NCI-H524 (cell line): ENCODE measurements at places on chromosomes 7 and 10.

- DNase-seq, result no peak
These were observed 20.0 kb downstream of the RBM17 start for GRCh38 chr10:6108631-6109443.

DNA sequence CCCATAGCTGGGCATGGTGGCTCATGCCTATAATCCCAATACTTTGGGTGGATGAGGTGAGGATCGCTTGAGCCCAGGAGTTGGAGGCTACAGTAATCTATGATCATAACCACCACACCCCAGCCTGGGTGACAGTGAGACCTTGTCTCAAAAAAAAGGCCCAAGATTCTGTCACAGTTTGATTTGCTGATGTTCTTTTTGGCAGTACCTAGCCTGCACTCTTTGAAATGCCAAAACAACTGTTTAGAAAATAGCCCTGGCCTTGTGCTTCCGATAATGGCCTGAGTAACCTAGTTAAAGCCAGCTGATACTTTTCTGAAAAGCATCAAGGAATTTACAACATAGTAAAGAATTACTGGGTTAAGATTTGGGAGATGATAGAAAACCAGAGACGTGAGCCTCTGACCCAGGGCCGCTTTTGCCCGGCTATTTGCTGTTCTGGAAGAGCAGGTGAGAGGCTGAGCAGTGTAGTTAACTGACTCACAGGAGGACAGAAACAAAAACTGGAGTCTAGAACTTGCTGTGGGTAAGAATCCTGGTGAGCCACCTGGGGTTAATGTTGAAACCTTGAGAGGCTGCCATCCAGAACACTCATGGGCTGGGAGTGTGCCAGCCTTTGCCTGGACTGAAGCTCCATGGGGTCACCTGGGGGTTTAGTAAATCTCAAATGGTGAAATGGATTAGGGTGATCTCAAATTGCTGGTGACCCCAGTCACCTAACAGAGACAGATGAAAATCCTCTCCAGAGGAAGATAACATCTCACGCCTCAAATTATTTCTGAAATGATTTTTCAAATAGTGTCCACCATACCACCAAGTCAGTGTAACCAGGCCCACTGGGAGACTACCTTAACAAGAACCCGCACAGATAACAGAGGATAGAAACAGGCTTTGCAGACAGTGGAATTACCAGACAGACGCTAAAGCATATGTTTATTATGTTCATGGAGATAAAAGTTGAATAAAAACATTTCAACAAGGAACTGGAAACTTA lies 51.8 kb downstream of the GALNT11 start:
- DNase-seq, result no peak

GRCh38 chr7:99557940-99558305 lies 519 bp upstream of the ZNF655 start:
- no peak for DNase-seq

DNA sequence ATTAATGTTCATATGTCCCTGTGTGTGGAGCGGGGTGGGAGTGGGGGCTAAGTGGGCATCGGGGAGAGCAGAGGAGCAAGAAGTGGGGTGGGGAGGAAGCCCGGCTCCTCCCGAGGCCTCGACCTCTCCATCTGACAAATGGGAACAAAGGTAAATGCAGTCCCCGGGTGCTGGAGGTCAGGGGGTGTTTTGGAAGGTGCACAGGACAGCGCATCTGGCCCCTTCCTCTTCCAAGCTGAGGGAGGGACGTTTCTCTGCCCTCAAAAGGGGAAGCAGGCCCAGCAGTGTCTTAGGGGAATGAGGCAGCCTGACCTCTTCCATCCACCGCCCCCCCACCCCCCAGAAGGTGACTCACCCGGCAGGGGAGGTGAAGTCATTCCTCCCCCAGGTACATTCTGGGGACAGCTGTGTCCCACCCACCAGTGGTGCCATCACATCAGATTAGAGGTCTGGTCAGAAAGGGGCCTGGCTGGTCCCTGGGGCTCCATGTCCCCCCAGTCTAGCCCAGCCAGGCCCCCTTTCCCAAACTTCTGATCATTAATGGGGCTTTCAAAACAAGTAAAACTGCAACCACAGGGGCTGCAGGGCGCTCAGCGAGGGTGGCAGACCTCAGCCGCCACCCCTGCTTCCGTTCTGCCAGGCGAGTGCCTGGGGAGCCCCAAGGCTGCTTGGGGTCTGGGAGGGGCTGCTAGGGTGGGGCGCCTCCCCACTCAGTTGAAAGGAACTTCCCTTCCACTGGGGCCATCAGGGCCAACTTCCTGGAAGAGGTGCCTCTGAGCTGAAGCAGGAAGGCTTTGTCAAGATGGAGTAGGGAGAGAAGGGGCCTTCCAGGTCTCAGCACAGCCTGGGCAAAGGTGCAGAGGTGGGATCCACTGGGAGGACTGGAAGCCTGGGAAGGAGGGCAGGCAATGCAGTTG lies 10.8 kb downstream of the LFNG start:
- no peak for DNase-seq

DNA sequence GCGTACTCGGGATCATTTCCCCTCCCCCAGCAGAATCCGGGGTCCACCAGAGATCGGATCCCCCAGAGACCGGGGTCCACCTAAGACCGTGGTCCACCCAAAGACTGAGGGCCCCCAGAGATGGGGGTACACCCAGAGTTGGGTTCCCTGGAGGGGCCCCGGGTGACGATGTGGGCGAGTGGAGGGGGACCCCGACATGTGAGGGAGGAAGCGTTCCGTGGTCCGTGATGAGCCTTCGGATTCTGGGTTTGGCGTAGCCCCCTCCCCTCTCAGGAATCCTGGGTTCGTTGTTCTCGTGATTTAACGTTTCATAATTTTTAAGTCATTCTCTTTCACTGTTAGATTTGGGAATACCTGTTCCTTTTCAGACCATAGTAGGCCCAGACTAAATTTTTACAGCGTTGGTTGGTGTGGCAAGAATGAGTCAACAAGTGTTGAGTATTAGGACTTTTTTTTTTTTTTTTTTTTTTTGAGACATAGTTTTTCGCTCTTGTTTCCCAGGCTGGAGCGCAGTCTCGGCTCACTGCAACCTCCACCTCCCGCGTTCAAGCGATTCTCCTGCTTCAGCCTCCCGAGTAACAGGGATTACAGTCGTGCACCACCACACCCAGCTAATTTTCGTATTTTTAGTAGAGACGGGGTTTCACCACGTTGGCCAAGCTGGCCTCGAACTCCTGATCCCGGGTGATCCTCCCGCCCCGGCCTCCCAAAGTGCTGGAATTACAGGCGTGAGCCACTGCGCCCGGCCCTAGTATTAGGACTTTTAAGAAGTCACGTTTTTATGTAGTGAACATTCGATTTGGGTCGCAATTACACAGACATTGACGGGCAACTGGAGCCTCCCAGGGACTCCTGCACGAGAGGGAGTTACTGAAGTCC lies 672 bp downstream of the GTPBP4 start:
- DNase-seq, result no peak

GRCh38 chr10:4701016-4701415 lies 125.0 kb upstream of the AKR1E2 start:
- no peak for DNase-seq

DNA sequence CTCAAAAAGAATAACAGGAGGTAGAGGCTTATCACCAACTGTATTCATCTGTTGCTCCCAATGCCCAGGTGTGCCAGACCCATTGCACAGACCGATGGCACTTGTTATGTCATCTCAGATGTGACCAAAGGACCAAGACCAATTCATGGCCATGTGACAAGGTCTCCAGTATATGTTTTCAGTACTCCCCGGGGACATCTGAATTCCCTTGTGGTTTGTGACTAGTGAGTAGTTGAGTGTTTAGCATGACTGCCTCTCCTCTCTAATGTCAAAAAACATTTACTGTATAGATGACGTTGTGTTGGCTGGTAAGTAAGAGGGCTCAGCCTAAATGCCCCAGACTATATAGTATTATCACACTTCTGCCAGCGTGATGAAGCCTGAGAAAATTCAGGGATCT lies 202.1 kb upstream of the SMIM30 start:
- no peak for DNase-seq

GRCh38 chr10:44400541-44400940 lies 15.6 kb upstream of the CXCL12 start:
- no peak for DNase-seq

DNA sequence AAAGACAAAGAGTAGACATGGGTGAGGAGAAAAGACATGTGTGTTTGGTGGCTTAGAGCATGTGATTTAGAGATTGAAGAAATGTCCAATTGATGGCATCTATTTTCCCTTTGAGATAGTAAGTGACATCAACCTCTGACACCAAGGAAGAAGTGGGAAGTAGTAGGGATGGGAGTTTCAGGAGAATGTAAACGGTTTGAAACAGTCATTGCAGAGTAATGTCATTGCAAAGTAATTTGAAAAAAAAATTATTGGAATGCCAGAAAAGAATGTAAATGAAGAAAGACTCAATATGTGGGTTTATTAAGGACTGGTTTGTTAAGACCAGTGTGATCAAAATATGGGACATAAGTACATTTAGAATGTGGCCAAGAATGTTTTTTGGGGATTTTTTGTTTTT lies 26.6 kb downstream of the GNG11 start:
- no peak for DNase-seq

DNA sequence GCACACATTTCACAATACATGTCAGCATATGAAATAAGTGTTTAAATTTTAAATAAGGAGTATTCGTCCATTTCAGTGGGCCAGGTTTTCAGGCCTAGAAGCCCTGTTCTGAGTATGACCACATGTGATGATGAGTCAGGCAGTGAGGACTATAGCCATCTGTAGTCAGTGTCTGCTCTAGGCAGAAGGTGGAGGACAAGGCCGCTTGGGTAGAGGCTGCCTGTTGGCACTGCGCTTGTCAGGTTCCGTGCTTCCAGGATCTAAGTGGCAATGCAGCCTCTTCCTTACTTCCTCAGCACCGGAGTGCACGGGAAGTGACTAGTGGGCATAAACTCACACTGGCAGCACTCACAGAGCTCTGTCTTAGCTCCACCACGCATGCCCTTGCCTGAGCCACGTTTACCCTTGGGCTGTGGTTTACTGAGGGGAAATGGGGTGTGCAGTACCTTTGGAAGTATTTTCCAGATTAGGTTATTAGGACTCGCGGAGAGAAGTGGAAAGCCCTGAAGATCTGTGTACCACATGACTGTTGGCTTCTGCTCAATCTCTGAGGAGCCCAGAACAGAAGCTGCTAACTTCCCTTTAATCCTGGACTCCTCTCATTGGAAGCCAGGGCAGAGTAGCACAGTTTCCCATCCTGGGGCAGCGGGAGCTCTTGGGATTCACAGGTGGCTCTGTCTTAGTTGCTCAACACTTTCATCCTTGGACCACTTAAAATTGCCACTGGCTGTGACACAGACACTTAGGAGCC lies 87.5 kb upstream of the GJD4 start:
- no peak for DNase-seq

DNA sequence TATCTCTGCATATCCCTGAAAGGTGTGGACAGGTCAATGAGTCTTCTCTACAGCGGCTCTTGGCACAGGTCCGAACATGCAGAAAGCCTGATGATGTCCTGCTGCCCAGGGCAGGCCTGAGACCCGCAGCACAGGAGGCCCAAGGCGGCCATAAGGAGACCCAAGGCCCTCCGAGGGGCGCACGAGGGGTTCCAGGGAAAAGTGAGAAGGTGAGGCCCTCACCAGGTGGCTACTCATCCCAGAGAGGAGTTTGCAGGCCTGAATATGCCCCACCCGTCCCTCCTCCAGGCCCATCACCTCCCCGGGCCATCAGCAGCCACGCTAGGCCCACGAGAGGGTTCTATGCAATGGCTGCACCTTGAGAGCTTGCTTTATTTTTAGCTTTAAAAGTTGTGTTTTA lies 173.4 kb upstream of the RHEB start:
- no peak for DNase-seq

DNA sequence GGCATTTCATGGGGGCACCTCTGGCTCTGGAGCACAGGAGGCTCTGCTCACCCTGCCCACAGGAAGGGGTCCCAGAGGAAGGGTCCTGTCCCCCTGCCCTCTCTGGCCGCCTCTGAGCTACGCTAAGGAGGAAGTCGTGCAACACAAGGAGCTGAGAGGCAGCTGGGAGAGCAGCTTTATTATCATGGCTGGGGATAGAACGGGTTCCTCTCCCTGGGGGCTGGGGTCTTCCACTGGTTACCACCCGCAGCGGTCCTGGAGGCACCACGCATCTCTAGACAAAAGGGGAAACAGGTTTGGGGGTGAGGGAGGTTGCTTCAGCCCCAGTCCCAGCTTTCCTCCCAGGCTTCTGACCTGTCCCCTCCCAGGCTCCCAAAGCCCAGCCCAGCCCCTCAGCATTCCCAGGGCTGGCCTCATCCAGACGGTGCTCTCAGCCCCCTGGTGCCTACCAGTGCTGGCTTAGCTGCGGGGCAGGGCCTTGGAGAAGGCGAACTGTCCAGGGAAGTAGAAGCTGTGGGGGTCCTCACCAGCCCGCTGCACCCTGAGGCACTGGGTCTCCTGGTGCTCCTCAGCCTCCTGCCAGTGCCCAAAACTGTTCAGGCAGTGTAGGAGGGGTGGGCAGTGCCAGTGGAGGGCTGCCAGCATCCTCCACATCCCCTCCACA lies 3.1 kb downstream of the RARRES2 start:
- no peak for DNase-seq

GRCh38 chr10:71812016-71812912 lies 38.8 kb downstream of the PSAP start:
- DNase-seq, result peak; percentile 22

DNA sequence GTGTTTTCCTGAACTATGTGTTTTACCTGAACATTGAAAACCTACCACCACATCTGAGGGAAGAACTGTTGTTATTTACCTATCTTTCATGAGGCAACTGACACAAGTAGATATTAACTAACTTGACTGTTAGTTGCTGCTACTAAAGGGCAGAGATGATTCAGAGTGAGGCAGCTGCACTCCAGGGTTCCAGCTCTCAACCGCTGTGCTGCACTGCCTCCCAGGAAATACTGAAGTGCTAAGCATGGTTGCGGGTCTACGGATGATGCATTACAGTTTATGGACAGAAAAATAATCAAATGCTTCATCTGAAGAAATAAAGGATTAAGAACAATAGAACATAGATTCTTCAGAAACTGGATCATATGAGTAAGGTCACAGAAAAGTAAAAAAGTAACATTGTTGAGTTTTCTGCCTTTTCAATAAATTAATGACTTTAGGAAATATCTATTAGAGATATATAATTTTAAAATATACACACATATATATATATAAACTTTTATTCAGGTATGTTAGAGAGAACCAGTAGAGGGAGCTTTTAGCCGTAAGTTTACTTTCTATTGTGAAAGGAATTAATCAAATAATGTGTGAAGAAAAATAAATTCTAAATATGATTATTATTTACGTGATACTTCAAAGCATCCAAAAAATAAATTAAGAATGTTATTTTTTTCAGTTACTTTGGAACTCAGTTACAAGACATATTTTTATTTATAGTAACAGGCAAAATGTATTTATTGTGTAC lies 620.0 kb downstream of the CNTNAP2 start:
- no peak for DNase-seq

- no peak for DNase-seq
These were observed 26.0 kb upstream of the ZNF32 start for GRCh38 chr10:43674553-43675210.

DNA sequence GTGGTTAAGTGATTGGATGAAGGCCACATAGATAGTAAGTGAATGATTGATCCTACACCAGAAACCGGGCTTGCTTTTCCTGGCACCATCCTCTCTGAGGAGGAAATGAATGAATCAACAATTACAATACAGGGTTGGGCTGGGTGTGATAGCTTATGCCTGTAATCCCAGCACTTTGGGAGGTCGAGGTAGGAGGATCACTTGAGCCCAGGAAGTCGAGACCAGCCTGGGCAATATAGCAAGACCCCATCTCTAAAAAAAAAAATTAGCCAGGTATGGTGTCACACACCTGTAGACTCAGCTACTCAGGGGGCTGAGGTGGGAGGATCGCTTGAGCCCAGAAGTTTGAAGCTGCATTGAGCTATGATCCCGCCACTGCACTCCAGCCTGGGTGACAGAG lies 111.5 kb downstream of the COL26A1 start:
- DNase-seq, result no peak
